ENCODE measurements at places on chromosomes 3 and 15.

DNA sequence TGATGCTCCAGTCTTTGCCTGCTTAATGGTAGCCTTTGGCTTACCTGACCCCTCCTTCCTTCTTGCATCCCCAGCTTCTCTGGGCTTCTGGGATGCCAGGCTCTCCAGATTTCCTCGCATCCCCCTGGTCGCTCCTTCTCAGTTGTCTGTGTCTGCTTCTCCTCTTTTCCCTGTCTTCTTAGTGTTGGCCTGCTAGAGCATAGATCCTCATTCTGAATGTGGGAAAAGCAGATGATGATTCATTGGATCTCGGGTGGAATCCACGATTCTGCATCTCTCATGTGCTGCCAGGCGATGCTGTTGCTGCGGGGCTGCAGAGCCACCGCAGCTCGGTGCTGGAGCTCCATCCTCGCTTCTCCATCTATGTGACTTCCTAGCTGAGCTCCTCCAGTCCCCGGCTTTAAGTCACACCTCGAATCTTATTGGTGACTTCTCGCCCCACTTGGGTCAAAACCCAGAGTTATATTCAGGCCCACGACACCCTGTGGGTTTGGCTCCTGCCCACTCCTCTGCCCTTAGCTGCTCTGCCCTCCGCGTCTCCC, 47.4 kb downstream of the CGNL1 start:
- no peak for DNase-seq

- DNase-seq, result no peak
These were observed 98.2 kb downstream of the TLE3 start for GRCh38 chr15:69999392-70000085.

DNA sequence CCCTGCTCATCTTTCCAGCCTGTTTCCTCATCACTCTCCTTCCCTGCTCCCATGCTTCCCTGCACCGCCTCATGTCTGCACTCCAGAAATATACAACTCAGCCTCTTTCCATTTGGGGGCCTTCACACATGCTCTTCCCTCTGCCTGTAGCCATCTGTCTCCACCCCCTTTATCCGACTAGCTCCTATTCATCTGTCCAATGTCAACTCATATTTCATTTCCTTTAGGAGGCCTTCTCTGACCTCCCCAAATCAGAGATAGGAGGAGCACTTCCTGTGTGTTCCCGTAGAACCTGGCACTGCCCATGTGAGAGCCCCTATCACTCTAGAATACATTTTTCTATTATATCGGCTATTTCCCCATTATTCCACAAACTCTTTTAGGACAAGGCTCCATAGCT, 10.6 kb downstream of the ATP8B4 start:
- no peak for DNase-seq

GRCh38 chr3:197801891-197802778, 11.1 kb downstream of the LRCH3 start:
- DNase-seq, result peak; percentile 58

GRCh38 chr15:90189781-90190467, 11.2 kb upstream of the SEMA4B start:
- no peak for DNase-seq

- no peak for DNase-seq
These were observed 102.0 kb upstream of the SGO1 start for GRCh38 chr3:20288050-20288449.

- DNase-seq, result no peak
These were observed 1.9 kb downstream of the MORC1 start for GRCh38 chr3:109116031-109116430.

- no peak for DNase-seq
These were observed 292.4 kb upstream of the SGO1 start for GRCh38 chr3:20478436-20478835.

DNA sequence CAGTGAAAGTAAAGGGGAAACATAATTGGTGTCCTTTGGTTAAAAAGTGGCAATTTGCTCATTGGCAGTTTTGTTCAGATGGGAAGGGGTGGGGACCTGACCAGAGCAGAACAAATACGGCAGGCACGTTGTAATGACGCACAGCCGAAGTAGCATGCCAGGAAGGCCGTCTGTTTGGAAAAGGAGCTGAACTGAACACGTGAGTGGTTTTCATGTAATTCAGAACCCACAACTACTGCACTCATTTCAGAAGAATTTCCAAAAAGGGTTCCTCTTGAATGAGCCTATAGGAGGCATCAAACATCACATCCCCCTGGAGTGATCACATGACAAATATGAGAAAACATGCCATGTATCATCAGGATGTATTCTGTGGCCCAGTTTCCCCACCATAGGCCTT, 42.9 kb upstream of the LMCD1 start:
- peak; percentile 87 for DNase-seq

- no peak for DNase-seq
These were observed 2.4 kb upstream of the ETV5 start for GRCh38 chr3:186110975-186111974.

GRCh38 chr3:59374818-59375211, 325.0 kb upstream of the CFAP20DC start:
- DNase-seq, result no peak

- peak; percentile 71 for DNase-seq
These were observed 107.8 kb downstream of the MBNL1 start for GRCh38 chr3:152376351-152377183.

GRCh38 chr3:133995264-133995663, 34.5 kb downstream of the SLCO2A1 start:
- DNase-seq, result no peak

DNA sequence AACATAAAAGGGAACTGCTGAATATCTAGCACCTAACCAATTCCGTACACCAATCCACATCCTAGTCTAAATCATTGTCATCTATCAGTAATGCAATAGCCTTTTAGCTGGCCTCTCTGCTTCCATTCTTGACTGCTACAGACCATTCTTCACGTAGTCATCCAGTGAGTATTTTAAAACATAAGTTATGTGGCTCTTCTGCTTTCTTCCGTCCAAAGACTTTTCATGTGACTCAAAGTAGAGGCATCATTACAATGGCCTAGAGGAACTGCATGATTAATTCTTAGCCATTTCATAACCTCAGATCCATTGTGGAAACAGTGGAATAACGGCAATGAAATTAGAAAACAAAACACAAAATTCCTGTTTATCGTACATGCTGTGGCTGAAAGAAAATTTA, 88.9 kb upstream of the CBLB start:
- peak; percentile 88 for DNase-seq

DNA sequence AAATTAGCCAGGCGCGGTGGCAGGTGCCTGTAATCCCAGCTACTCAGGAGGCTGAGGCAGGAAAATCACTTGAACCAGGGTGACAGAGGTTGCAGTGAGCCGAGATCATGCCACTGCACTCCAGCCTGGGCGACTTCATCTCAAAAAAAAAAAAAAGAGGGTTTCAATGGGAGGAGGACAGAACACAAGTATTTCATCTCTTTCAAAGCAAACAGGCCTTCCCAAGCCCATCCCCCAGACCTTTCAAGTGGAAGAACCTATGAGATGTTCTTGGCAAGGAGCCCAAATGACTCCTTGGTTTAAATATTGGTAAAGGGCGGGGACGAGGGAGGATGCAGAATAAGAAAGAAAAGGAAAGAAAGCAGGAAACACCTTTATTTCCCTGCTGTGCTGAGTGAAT, 62.2 kb upstream of the MCF2L2 start:
- DNase-seq, result no peak

Measured in HCEC 1CT (cell line).